ENCODE measurements at places on chromosomes 2 and 18.

GRCh38 chr2:25521665-25522387 is 151.6 kb downstream of the DTNB start:
- DNase-seq, result peak; percentile 28

DNA sequence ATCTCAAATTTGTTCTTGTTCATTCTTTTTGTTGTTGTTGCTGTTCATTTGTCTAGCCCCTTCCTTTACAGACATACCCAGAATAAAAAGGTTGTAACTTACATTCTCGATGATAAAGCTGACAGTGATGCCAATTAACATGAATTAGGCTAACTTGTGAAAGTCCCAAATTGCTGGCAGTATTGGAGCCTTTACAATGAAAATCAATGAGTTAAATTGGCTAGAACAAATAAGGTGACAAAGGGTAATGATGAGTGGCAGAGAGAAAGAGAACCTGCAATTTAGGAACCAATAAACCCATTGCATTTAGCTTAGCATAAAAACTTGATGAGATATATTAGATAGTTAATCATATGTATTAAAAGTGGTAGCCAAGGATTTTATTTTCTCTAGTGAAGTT is 521.0 kb downstream of the ADCYAP1 start:
- no peak for DNase-seq

DNA sequence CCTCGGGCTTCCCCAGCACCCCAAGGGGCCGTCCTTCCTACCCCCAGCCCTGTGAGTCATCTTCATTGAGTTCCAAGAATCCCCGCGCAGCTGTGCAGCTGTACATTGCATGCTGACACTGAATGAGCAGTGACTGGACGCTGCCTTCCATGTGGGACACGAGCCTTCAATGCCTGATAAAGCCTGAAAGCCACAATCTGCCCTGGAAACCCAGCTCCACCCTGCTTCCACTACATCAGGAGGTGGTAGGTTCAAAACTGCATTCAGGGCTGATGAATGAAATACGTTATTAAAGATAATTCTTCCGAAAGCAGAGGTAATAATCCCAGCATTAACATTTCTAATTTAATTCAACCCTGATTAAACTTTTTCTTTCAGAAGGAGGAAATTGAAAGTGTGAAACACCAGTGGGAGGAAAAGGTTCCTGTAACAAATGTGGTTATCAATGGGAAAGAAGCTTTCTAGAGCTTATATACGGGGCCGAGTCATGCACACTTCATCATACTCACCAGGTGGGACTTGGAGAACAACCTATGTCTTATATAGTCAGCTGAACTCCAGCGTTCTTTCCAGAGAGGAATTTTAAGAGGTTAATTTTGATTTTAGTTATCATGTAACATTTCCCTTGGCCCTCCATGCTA is 360.1 kb downstream of the LPIN1 start:
- DNase-seq, result peak; percentile 86

DNA sequence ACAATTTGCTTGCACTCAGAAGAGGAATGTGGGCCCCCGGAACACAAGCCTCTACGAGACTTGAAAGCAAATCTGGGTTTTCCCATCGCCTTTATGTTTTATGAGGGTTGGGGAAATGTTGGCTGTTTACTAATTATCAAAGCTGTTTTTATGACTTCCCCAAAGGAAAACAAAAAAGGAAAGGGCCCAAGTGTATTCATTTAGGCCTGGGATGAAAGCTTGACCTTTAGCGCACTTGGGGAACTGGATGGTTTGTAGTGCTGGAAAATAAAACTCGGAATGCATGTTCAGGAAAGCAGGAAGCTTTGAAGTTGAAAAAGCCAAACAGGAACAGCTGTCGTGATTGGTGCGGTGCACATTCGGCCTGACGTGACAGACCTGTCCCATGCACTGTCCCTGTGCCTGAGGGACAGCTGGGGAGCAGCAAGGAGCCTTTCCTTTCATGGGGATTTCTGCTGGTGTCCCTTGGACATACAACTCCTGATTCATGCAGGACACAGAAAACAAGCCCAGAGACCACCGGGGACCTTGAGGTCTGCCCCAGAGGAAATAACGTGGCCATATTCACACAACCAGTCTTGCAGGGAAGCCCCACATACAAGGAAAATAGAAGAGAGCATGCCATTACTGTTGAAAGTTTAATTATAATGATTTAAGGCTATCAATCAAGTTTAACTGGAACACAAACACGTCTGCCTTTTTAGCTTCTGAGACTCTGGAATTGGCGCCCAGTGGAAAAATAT is 169.7 kb upstream of the APCDD1 start:
- no peak for DNase-seq

GRCh38 chr2:108367014-108367413 is 10.7 kb upstream of the SULT1C4 start:
- DNase-seq, result no peak

DNA sequence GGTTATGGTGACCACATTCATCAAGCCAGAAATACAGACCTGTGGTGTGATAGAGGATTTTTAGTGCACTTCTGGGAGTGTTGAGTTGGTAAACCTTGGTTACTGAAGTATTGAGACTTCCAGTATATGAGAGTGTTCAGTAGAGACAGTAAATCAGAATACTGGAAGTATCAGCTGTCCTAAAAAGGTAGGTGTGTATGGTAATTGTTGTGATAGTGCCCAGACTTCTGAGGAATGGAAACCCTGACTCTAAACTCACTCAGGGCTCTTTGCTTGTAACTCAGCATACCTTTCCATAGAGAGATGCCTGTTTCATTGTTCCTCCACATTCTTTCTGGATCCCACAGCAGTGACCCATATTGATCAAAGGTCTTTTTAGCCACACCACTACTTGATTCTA is 217.1 kb downstream of the SETBP1 start:
- no peak for DNase-seq

- DNase-seq, result no peak
Observed at GRCh38 chr18:61731693-61732376, 161.0 kb downstream of the RNF152 start.

DNA sequence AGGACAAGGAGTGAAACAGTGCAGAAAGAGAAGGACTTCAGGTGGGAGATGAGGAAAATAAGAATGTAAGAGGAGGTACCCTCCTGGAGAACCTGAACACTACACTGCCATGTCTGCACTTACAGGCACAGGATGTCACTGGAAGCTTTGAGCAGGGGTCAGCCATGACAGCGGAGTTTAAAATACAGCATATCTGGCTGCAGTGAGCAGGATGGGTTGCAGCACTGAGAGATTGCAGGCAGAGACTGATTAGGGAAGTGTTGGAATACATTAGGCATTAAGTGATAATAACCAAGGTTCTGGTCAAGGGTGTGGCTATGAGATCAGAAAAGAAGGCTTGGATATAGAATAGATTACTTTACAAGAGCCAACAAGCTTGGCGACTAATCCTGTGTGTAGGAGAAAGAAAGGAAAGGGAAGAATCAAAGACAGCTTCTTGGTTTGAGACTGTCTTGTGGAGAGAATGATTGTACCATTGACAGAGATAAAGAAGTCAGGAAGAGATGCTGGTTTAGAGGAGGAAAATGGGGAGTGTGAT is 171.1 kb upstream of the RBMS1 start:
- no peak for DNase-seq

- no peak for DNase-seq
Observed at GRCh38 chr2:128249555-128249954, 69.1 kb downstream of the HS6ST1 start.

- no peak for DNase-seq
Observed at GRCh38 chr18:53764086-53764485, 460.4 kb downstream of the MBD2 start.

- no peak for DNase-seq
Observed at GRCh38 chr2:29920130-29920577, 1.2 kb downstream of the ALK start.

GRCh38 chr18:4455113-4455811 is at the start of gene DLGAP1:
Gene DLGAP1 (minus strand): TSS chr18:4455307.
- no peak for DNase-seq

GRCh38 chr18:35244671-35245070 is 3.8 kb downstream of the ZNF397 start:
- no peak for DNase-seq

GRCh38 chr2:102667072-102667471 is 47.7 kb downstream of the SLC9A2 start:
- DNase-seq, result no peak

- no peak for DNase-seq
Observed at GRCh38 chr2:12617366-12617765, 99.4 kb upstream of the TRIB2 start.

DNA sequence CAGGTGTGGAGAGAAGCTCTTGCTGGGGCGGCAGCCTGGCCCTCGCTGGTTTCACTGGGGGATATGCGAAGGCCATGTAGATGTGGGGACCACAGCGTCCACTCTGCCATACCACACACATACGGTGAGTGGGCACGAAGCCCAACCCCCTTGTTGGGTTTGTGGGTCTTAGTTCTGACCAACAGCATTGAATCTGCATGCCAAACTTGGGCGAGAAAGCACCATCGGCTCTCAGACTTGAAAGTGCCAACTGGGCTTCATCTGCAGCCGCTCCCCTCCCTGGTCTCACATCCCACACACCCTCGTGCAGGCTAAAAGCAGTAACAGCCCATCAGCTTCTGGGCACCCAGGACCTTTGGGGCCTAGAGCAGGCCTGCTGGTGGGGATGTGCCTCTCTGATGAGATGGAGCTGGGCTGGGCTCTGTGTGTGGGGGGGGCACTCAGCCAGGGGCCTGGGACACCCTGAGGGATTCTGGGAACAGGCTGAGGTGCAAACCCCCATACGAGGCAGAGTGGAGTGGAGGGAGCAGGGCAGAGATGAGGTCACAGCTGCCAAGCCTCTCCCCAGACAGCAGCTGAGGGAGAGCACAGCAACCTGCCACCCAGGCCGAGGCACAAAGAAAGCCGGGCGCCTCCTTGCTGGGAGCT is 264.4 kb downstream of the TWIST2 start:
- DNase-seq, result no peak

DNA sequence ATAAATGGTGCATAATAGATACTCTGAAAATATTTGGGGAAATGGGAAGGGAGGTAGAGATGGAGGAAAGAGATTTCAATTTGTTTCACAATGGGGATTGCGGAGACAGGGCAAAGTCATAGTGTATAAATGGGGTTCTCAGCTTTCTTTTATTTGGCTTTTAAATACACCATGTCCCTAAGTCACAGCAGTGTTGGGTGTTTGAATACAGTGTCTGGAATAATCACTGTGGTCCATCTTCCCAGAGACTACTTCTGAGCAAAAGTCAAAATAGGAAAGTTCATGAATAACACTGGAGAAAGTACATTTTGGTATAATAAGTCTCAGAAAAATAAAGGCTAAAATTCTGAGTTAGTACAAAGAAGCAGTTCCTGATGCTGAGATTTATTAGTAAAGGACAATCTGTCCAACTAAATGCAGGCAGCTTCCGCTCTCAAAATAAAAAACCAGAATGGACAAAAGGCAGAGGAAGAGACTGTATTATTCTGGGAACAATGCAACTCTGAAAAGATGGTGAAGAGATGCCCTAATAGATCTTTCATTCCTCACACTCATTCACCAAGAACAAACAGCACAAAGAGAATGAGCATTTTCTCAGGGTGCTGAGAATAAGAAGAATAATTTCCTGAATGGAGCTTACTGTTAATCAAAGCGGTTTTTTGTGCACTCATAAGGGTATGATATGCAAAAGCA is 295.4 kb upstream of the PIK3C3 start:
- no peak for DNase-seq

GRCh38 chr18:54135216-54135615 is 89.3 kb downstream of the MBD2 start:
- no peak for DNase-seq

GRCh38 chr18:77082316-77082955 is 50.1 kb downstream of the MBP start:
- DNase-seq, result no peak

GRCh38 chr2:119800376-119800902 is 40.7 kb downstream of the PTPN4 start:
- no peak for DNase-seq

- no peak for DNase-seq
Observed at GRCh38 chr18:21979171-21979560, 190.2 kb upstream of the GATA6 start.

DNA sequence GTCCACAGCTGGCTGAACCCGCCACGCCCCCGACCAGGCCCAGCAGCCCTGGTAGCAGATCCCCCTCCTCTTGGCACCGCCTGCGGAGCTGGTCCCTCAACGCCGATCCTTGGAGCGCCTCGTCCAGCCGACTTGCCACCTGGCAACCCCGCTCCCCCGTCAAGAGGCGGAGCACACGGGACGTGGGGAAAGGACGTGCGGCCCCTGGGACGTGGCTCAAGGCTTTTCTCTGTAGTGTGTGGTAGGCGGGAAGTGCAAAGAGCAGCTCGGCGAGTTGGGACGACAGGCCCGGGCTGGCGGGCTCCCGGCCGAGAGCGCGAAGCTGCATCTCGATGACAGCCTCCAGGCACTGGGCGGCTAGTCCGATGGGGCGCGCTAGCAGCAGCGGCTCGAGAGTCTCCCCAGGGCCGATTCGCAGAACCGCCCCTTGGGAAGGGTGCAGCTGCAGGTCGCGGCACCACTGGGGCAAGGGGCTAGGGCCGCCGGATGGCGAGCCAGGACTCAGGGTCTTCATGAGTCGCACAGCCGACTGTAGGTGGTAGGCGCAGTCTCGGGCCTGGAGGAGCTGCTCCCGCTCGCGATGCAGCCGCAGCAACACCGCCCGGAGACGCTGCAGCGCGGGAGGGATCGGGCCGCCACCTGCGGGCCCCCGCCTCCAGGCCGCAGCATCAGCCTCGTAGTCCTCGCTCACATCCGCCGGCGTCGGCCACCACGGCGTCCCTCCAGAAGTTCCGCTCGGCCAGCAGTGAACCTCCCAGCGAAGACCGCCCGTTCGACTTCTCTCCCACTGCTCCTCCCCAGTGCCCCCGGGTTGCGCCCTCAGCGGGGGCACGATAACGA is 617 bp downstream of the CCDC142 start:
- DNase-seq, result no peak

- no peak for DNase-seq
Observed at GRCh38 chr2:147538088-147538487, 306.7 kb upstream of the ACVR2A start.

- no peak for DNase-seq
Observed at GRCh38 chr2:175439416-175439815, 257.9 kb upstream of the ATP5MC3 start.

GRCh38 chr2:6730649-6731532 is 134.8 kb downstream of the CMPK2 start:
- no peak for DNase-seq

DNA sequence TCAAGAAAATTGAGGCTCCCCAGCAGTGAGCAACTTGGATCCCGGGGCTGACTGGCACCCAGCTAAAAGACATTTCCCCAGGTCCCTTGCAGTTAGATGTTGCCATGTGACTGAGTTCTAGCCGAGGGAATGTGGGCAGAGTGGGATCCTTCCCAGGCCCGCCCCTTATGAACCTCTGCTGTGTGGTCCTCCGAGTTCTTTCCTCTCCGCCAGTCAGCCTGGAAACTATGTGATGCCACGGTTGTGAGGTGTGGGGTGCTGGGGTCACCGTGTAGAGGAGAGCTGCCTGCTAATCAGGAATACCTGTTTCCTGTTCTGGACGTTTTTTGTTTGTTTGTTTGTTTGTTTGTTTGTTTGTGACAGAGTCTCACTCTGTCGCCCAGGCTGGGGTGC is 45.5 kb downstream of the TMEM37 start:
- no peak for DNase-seq
